ENCODE measurements at places on chromosomes 2 and 18.

DNA sequence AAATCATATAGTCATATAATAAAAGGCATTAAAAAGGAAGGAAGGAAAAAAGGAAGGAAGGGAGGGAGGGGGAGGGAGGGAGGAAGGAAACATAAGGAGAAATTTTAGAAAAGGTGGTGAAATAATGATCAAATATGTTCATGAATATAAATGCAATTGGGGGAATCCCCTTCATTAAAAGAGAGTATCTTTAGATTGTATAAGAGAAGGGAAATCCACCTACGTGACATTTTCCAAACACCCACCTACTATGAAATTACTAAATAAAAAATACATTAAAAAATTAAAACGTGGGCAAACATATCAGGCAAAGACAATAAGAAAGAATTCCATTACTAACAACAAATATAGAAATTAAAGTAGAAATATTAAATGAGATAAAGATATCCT is 203.4 kb upstream of the PARD3B start:
- no peak for DNase-seq

DNA sequence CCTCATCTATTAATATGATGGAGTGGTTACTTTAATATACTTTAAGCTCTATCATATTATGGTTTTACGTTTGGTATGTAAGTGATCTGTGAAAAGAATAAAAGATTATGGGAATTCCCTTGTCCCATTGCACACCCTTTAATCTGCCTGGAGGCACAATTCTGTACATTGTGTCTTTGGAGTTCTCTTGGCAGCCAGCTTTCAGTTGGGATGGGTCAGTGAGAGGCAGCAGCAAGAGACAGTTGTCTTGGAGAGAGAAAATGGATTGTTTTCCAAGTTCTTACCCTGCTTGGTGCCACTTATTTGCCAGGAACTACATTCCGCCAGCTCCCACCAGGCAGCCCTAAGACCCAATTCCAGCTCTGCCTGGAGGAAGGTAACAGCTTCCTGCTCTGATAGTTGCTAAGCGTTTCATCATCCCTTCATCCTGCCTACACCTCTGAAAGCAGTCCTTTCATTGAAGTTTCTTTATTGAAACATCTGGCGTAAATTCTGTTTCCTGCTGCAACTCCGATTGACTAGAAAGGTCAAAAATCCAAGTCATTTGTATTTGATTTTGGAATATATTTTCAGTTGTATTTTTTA is 365.2 kb downstream of the AKAIN1 start:
- DNase-seq, result no peak

DNA sequence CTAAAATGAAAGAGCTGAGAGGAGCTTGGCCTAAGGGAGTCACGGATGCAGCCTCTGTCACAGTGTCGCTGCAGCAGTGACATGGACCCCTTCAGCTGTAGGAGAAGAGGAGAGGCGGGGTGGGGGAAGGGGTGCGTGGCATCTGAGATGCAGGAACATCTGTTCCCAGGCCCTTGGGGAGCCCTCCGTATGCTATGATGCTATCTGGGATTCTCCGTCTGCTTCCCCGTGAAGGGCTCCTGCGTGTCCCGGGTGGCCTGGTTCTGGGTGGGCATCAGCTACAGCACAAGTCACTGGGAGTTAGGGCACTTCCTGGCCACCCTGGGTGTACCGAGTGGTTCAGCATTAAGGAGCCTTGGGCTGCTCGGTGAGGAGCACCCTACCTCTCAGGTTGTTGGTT is 35.6 kb upstream of the B3GNT7 start:
- no peak for DNase-seq

DNA sequence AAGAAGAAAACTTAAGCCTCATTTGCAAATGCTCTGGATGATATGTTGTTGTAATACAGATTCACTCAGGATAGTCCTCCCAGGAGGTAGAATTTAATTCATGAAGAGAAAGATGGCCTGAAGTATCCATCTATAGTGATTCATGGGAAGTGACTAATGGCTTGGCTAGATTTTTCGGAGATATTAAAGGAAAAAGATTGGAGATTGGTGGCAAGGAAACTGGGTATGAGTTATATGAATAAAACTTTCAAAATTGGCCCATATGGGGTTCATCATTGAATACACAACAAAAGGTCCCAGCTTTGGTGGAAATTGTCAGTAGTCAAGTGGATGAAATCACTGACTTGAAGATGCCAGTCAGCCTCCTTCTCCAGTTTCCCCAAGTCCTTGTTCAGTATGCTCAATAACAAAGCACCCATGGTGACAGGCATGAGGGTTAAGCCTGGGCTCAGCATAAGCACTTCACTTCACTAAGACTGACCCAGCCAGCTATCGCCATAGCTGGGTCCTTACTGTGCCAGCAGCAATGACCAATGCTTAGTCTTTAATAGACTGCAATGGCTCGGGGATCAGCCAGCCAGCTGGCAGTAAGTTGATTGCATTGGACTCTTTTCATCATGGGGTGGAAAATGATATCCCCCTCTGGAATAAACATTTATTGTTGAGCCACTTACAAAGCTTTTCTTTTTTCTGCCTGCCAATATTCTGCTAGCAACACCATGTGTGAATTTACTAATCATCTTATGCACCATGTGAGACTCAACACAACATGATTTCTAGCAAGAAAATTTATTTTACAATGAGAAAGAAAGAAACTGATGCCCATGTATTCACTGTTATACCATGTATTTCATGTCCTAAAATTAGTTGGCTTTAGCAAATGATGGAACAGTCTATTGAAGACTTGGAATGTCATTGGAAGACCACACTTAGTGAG is 176.6 kb upstream of the TACR1 start:
- no peak for DNase-seq

GRCh38 chr2:158740621-158741020 is 54.5 kb upstream of the DAPL1 start:
- DNase-seq, result no peak

DNA sequence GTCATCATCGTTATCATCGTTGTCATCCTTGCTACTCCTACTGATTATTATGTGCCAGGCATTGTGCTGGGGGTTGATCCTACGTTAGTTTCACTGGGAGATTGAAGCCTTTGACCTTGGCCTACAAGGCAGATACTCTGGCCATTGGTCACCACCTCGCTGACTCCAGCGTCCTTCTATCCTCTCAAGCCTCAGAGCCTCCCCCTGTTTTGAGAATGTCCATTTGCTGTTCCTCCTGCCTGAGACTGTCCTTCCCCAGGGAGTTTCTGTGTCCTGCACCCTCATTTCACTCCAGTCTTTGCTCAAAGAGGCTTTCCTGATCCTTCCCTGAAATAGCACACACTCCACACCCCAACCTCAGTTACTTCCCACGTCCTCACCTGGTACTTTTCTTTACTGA is 57.8 kb downstream of the ACAA2 start:
- DNase-seq, result no peak

All from hematopoietic multipotent progenitor cell treated with erythropoietin and hydrocortisone succinate and interleukin-3 and kit ligand, for 4 days (in vitro differentiated cells).